Hematopoietic multipotent progenitor cell (in vitro differentiated cells): ENCODE measurements at places on chromosomes 3 and 15. TPM values are rescaled to one million over a fixed set of nuclear protein-coding genes. Genes with fewer than 3 reads are reported as not detected.
A peak's percentile ranks its signal among the peaks of the same experiment; 100 is the strongest.

DNA sequence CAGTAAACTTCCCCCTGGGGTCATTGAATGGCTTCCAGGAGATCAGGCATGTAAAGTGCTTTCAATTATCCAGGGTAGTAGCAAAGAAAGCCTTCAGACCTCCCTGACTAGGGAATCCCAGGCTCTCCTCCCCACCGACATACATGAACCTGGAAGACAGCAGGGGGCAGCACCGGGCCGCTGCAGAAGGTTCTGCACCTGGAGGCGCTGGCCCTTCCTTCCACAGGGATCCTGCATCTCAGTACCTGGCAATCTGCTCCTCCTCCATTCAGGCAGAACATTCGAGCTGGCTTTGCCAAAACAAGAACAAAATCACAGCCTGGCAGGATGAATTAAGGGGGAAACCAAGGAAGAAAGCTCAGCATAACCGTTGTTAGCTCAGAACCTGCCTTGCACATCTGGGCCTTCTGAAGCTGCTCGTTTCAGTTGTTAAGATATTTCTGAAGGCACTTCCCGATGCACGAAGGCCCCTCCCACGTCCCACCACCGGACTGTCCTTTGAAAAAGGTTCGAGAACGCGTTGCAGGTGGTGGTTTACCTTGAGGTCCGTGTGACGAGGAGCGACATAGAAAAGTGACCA is 237.7 kb downstream of the SLCO3A1 start:
- no peak for DNase-seq

DNA sequence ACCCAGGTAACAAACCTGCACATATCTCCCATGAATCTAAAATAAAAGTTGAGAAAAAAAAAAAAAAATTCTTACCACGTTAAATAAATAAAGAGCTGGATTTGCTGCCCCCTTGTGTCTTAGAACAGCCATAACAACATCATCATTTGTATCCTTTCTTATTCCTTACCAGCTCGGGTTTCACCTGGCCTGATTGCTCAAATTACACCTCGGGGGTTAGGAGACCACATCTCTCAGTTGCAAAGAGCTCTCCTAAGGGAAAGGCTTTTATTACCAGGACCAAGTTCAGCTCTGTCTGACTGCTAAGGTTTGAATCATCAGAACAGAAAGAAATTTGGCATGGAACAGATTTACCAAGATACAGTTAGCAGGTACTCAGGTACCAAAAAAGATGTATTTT is 25.8 kb upstream of the RPL39L start:
- peak; percentile 58 for DNase-seq

TBC1D5 gene
- 45.5 TPM for total RNA-seq

- no peak for DNase-seq
These were observed 10.4 kb downstream of the PLA2G4E start for GRCh38 chr15:42010434-42010833.

- no peak for DNase-seq
These were observed 502.1 kb upstream of the IL12A start for GRCh38 chr3:159486580-159486979.

KNG1 gene
- not detected for total RNA-seq

GRCh38 chr15:61731099-61731498 is 329.1 kb downstream of the VPS13C start:
- no peak for DNase-seq
